NB4 (cell line): ENCODE measurements at places on chromosomes 7 and 10.

GRCh38 chr7:100649826-100650565 is 6.3 kb downstream of the ACTL6B start:
- no peak for DNase-seq

DNA sequence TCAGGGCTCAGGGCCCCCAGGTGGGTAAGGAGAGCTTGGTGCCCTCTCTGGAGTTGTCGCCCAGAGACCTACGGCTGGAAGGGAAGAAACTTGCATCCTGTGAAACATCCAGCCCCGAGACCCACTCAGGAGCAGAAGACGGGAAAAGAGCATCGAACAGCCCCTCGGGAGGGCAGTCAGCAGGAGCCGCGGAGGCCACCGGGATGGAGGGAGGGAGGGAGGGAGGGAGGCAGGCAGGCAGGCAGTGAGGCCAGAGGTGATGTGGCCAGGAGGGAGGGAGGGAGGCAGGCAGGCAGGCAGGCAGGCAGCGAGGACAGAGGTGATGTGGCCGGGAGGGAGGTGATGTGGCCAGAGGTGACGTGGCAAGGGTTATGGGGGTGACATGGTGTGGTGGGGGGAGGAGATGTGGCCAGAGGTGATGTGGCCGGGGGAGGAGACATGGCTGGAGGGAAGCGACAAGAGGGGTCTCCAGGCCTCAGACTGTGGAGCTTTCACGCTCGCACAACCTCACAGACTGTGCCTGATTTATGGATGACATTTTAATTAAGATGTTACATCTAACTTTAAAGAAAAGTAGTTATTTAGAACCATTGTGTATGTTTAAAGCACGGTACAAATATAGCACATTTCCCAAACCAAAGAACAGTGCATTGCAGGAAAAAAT is 141.1 kb downstream of the DIP2C start:
- DNase-seq: no peak

DNA sequence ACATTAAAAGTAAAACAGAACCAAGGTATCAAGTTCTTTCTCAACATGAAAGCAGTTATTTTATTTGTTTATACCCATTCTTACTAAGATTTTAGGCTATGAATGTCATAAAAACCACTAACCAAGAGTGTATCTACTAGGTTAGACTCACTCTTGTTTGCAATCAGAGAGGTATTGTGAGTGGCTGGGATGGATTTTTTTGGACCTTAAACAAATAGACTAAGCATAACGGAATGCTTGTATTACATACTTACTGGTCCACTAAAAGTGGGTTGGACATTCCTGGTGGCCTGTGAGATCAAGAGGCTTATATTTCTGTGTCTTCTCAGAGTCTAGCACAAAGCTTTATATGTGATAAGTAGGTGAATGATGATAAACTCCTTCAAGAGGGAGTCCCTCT is 32.6 kb upstream of the CBLL1 start:
- no peak for DNase-seq

GRCh38 chr10:92727141-92727540 is 37.4 kb downstream of the HHEX start:
- no peak for DNase-seq

GRCh38 chr7:114857605-114858004 is 64.3 kb upstream of the MDFIC start:
- no peak for DNase-seq

GRCh38 chr7:38728145-38728544 is 97.0 kb upstream of the AMPH start:
- DNase-seq: no peak

DNA sequence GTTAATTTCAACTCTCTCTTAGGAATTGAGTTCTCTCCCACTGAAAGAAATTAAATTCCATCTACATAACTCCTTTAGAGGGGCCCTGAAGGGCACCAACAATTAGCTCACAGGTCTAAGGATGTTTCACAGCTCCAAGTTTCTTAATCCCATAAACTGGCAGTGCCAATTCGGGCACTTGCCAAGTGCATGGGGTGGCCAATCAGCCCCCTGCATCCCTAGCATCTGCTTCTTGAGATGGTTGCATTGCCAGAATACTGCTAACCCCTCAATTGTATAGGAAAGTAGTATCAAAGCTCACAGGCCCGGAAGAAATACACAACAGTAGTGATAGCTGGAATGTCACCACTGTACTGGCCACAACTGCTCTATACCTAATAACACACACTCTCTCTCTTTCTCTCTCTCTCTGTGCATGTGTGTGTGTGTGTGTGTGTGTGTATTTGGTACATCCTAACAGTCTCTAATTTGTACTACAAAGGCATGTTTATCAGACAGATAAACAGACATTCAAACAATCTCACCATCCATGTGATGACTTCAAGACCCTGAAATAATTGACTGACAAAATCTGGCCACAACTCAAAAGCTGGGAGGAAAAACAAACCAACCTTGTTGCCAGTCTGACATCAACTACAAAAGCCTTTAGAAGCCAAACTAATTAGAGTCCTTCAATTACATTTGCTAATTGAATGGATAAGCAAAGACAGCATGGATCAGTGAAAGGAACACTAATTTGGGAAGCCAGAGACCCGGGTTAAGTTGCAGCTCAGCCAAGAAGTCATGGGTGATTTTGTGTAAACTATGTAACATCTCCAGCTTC is 27.8 kb downstream of the HIBADH start:
- no peak for DNase-seq

- DNase-seq: peak; percentile 68
Observed at GRCh38 chr7:6248581-6248980, 23.8 kb downstream of the CYTH3 start.

GRCh38 chr10:46001187-46001756 is 29.0 kb downstream of the TIMM23 start:
- no peak for DNase-seq

GRCh38 chr7:78173666-78174065 is 375.1 kb downstream of the PHTF2 start:
- no peak for DNase-seq

- DNase-seq: no peak
Observed at GRCh38 chr7:23343102-23343501, 44.0 kb downstream of the MALSU1 start.

- DNase-seq: no peak
Observed at GRCh38 chr7:42159130-42159529, 77.9 kb downstream of the GLI3 start.

- DNase-seq: peak; percentile 70
Observed at GRCh38 chr10:6173203-6173602, 29.5 kb upstream of the PFKFB3 start.

- DNase-seq: no peak
Observed at GRCh38 chr7:55070854-55071253, 52.0 kb downstream of the EGFR start.

- peak; percentile 63 for DNase-seq
Observed at GRCh38 chr7:44286618-44287487, 38.5 kb downstream of the CAMK2B start.

GRCh38 chr7:16810112-16810511 is 5.3 kb upstream of the AGR2 start:
- no peak for DNase-seq

DNA sequence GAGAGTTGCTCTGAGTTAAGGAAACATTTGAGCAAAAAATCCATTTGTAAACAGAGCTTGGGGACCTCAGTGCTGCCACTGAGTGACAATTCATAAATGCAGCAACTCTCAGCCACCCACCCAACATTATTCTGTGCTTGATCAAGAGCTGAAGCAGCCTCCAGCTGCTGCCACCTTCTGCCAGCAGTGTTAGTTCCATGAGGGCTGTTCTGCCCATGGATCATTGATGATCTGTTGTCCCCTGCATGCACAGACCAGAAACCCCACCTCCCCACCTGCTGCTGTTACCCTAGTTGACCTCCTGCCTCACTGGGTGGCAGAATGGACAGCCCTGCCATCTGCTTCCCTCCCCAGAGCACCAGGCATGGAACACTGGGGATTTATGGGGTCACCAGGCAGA is 305.4 kb downstream of the KCNMA1 start:
- DNase-seq: no peak

DNA sequence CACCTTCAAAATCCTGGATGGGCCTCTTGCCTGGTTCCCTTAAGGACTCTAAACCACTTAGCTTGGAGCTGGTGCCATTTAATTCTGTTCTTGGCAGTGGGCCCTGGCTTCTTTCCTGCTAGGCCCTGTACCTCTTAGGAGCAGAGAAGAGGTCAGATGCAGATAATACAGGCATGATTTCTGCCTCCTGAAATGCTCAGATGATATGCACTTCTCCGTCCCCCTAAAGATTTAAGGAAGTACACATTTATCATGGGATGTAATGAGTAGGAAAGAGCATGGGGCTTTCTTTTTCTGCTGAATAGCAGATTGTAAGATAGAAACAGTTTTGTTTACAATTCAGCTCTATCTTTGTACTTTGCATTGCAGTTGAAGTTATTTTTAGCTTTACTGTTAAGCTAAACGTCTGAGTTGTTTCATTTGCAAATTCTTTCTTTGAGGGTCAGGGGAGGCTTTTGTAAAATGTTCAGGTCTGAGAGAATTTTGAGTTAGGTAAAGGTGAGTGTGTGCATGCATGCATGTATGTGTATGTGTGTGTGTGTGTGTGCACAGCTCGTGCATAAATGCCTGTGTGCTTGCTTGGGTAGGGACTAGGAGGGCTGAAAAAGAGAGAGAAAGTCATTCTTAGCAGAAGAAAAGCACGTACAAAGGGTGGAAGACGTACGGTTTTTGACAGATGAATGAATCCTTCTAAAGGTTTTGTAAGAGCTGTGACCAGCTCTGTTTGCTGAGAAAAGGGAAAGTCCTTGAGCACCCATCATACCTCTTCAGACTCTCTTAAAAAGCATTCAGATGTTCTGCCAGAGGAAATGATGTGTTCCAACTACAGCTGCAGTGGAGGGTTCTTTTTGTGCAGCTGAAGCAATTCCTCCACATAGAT is 364.2 kb downstream of the AUTS2 start:
- DNase-seq: no peak

- no peak for DNase-seq
Observed at GRCh38 chr7:155259866-155260497, 37.7 kb upstream of the INSIG1 start.

DNA sequence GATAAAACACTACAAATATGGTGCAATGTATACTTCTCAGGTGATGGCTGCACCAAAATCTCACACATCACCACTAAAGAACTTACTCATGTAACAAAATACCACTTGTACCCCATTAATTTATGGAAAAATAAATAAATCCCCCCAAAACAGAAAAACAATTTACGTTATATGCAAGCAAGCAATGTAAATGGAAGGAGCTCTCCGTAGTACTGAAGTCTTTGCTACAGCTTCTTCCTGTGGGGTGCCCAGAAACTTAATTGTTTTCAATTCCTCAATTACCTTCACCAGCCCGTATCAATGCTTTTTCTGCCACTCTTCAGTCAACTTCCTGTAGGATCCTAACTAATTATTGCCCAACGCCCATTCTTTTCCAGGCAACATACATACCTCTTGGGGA is 138.1 kb downstream of the RELN start:
- peak; percentile 44 for DNase-seq

DNA sequence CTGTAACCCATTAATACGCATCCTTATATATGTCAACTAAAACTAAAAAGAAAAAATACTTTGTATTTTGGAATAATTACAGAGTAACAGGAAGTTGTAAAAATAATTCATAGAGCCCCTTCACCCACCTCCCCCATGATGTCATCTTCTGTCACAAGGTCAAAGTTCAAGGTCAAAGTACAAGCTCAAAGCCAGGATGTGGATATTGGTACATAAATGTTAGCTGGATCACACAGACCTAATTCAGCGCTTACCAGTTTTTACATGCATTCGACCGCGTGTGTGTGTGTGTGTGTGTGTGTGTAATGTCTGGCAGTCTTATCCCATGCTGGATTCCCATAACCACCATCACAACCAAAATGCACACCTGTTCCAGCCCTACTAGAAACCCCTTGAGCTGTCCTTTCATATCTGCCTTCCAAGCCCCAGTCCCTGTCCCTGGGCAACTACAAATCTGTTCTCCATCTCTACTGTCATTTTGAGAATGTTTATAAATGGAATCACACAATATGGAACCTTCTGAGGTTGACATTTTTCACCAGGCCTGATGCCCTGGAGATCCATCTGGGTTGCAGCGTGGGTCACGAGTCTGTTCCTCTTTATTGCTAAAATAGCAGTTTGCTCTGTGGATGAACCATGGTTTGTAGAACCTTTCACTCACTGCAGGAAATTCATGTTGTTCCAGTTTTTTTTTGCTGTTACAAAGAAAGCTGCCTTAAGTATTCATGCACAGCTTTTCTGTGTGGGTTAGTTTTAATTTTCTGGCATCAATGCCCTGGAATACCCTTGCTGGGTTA is 153.6 kb upstream of the PITRM1 start:
- no peak for DNase-seq

DNA sequence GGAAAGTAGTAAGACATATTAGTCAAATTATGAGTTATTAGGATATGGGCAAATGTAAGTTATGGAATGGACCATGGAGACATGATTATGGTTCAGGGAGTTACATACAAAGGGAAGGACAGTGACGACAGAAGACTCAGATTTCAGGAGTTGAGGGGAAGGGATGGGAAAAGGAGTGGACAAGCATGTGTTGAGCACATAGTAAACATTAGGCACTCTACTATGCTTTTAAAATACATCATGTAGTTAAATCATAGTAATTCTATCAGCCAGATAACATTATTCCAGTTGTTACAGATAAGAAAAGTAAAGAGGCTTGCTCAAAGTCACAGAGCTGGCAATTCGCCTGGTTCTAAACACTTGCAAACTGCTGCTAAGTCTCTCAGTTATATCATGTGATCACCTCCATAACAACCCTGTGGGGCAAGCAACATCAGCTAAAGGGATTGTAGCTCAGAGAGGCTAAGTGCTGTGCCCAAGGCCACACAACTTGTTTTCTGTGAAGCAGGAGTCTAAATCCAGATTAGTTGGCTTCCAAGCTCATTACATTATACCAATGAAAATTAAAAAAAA is 115.2 kb upstream of the MDFIC start:
- no peak for DNase-seq

GRCh38 chr7:152527610-152528032 is 91.8 kb upstream of the KMT2C start:
- DNase-seq: no peak

DNA sequence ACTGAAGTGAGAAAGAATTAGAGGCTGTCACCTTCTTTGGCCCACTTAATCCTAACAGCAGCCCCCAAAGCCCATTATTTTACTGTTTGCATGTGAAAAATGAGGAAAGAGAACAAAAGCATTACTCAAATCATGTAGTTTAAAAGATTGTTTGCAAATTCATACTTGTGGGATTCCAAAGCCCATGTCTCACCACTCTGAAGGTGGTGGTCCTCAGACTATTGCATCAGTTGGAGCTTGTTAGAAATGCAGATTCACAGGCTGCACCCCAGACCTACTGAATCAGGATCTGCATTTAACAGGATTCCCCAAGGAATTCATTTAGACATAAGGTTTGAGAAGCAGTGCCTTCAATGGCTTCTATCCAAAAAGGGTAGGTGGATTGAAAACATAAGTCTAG is 93.7 kb upstream of the PDE1C start:
- DNase-seq: no peak

- DNase-seq: no peak
Observed at GRCh38 chr10:129470103-129470851, 3.2 kb downstream of the MGMT start.

DNA sequence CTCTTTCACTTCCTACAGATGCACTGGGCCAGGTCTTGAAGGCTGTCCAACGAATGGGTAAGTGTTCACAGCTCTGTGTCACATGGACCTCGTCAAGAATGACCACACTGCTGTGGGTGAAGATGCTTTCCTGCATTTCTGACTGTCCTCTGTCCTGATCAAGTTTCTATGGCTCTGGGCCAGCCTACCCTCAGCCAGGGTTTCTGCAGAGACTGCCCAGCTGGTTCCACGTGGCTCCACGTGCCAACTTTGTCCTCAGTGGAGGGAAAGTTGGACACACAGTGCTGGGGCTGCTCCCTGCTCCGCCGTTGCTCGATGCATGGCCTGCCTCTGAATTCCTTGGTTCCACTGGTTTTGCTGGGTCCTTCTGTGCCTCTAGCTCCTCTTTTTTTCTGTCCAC is 152.3 kb downstream of the EGFR start:
- DNase-seq: no peak
